Activated CD4-positive, alpha-beta T cell treated with anti-CD3 and anti-CD28 coated beads for 48 hours (primary cell): ENCODE measurements at places on chromosomes 2 and 18.

GRCh38 chr2:207296265-207296948, 130.7 kb upstream of the KLF7 start:
- no peak for DNase-seq

GRCh38 chr2:100865816-100866460, 46.0 kb downstream of the NPAS2 start:
- DNase-seq, result no peak

GRCh38 chr2:137943678-137944347, 20.5 kb upstream of the HNMT start:
- no peak for DNase-seq

- peak; percentile 57 for DNase-seq
Observed at GRCh38 chr2:241619597-241620418, 17.1 kb downstream of the THAP4 start.

DNA sequence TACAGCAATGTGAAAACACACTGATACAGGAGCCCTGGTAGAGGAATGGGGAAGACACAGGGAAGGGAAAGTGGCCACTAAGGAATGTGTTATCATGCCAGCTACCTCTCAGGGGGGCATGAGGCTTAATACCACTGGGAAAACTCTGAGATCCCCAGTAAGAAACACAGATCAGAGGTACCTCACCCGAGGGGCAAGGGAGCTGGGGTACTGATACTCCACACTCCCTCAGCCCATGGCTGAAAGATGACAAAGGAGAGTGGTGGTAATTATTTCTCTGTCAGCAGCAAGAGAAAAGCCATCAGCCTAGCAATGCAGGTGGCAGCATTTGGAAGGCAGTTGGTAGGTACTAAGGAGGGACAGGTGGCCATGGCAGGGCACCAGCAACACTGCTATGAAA, 434.8 kb downstream of the NBAS start:
- no peak for DNase-seq

DNA sequence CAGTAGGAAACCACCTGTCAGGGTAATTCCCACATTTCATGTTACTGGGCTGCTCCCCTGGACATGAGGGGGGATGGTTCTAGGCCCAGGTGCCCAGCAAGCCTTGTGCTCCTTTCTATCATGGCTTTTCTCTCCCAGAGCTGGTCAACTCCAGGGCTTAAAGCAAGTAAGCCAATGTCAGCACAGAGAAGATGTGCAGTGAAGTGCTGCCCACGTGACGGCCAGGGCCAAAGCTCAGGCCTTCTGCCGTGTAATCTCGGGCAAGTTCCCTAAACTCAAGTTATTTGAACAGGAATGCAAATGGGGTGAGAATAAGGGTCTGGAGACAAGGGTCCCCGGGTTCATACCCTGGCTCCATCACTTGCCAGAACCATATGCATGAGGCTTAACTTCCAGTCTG, 16.5 kb downstream of the SFXN5 start:
- DNase-seq, result no peak
